GM12891 (cell line): ENCODE measurements at places on chromosomes 3 and 15.

GRCh38 chr15:77720655-77721054, 87.9 kb upstream of the LINGO1 start:
- DNase-seq, result no peak

- DNase-seq, result no peak
Observed at GRCh38 chr3:157237886-157238285, 77.9 kb upstream of the CCNL1 start.

DNA sequence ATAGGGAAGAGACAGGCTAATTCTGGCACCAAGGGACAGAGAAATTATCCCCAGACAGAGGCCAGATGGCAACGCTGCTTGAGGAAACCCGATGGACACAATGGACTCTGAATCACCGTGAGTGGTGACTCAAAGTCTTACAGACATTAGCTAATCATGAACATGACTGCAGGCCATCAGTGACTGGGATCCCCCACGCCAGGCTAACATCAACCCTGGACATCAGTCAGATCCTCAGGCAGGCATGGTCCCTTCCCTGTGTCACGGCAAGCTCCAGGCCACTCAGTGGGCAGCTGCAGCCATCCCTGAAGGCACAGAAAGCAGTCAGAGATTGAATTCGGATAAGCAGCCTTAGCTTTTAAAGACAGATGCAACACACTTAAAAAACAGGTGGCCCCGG, 23.8 kb upstream of the OXTR start:
- no peak for DNase-seq

GRCh38 chr15:38997841-38998240, 433.2 kb upstream of the RASGRP1 start:
- no peak for DNase-seq

GRCh38 chr3:154228561-154229216, 95.6 kb downstream of the DHX36 start:
- DNase-seq, result no peak

GRCh38 chr15:69388260-69388705, 25.9 kb upstream of the KIF23 start:
- DNase-seq, result no peak

- DNase-seq, result no peak
Observed at GRCh38 chr3:42746455-42747450, 26.3 kb downstream of the CCDC13 start.

GRCh38 chr15:33964665-33965040, 3.6 kb upstream of the CHRM5 start:
- no peak for DNase-seq

- DNase-seq, result no peak
Observed at GRCh38 chr15:69718916-69719315, 266.3 kb downstream of the RPLP1 start.

GRCh38 chr15:66138096-66138783, 115.3 kb downstream of the MEGF11 start:
- no peak for DNase-seq

DNA sequence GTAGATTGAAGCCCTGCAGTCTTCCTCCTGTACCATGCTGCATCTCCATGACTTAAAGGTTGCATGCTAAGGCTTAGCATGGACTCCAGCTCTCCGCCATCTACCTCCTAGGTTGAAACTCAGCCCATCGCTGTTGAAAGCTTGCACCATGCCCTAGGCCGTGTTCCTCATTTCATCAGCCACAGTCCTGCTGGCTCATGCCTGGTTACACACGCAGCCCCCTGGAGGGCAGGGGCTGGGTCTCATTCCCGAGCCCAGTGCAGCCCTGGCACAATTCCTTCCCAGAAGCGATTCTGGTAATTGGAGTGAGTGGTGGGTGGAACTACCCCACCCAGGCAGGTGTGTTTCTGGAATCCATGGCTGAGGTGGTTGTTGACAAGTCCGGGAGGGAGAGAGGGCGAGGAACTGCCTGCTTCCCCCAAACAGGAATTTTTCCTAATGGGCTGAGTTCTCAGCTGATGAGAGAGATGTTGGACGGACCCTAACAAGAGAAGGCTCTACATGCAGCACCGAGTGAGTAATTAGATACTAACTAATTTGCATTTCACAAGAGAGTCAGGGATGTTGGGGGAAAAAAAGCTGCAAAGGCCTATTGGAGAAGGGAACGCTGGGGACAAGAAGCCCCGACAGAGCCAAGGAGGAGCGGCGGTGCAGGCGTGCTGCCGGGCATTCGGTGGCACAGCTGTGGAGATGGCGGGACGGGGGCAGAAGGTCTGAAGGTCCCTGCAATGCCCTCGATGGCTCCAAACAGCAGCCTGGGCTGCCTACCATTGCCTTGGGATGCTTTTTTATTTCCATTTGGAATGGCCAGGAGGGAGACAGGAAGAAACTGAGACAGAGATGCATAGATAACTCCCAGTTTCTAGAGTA, 92.3 kb upstream of the TLE3 start:
- DNase-seq, result no peak

- no peak for DNase-seq
Observed at GRCh38 chr15:45906230-45906629, 271.4 kb downstream of the SQOR start.

DNA sequence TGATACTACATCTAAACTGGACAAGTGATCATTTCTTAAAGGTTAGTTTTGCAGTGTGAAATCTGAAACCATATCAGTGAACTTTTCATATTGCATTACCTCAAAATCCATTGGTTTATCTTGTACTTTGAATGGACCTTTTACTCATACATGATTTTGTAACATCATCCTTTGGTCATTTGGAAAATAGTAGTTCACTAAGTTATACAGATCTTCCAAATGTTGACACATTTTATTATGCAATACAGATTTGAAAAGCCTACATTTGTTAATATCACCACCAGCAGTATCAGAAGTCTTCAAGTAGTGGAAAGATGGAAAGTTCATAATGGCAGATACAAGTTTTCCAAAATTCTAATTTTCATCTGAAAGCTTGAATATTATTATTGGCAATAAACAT, 64.0 kb upstream of the CDV3 start:
- no peak for DNase-seq

DNA sequence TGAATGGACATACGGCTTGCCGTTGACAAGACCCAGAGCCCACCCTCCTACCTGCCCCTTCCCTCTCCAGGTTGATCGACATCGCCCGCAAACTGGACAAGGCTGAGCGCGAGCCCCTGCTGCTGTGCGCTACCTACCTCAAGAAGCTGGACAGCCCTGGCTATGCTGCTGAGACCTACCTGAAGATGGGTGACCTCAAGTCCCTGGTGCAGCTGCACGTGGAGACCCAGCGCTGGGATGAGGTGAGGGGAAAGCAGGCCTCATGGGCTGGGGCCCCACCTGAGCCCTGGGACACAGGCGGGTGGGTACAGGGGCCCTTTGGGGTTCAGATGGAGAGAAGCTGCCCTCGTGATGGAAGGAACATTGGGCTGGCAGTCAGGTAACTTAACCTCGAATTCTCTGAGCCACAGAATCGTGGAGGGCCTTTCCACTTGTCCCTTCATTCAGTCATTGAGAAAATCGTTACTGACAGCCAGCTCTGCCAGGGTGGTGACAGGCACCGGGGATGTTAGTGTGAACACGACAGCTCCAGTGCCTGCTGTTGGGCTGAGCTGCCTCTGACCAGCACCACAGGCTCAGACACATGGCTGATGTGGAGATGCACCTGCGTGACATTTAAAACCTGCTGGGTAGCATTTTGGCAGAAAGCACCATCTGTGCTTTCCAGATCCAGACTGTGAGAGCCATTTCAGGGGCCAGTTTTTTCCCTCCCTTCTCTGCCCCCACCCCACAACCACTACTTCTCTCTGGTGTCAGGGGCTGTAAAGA, 25.6 kb upstream of the RHO start:
- no peak for DNase-seq

DNA sequence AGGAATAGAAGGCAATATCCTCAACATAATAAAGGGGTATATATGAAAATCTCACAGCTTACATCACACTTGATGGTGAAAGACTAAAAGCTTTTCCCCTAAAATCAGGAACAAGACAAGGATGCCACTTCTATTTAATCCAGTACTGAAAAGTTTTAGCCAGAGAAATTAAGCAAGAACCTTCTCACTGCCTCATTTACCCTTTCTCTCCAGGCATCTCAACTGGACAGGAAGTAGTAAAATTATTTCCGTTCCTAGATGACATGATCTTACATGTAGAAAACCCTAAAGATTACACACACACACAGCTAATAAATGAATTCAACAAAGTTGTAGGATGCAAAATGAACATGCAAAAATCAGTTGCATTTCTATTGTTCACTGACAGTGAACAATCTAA, 11.2 kb downstream of the SCAP start:
- no peak for DNase-seq

DNA sequence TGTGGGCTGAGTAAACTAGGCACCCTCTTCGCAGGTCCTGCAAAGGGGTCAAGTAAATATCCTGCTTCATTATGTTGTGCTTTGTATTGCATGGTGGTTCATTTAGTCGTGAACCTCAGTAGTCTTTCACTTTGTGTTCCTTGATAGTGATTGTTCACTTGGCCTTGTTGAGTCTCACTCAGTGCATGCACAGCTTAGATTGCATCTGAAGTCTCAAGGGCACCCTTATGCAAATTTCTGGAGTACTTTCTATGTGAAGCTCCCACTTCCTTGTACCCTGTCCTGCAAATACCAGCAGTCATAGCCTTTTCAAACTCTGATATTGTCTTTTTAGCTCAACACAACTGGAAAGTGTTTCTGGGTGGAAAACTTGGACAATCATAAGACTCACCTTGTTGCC, 519.2 kb downstream of the NAALADL2 start:
- no peak for DNase-seq

GRCh38 chr3:30343861-30344260, 262.5 kb upstream of the TGFBR2 start:
- DNase-seq, result no peak

DNA sequence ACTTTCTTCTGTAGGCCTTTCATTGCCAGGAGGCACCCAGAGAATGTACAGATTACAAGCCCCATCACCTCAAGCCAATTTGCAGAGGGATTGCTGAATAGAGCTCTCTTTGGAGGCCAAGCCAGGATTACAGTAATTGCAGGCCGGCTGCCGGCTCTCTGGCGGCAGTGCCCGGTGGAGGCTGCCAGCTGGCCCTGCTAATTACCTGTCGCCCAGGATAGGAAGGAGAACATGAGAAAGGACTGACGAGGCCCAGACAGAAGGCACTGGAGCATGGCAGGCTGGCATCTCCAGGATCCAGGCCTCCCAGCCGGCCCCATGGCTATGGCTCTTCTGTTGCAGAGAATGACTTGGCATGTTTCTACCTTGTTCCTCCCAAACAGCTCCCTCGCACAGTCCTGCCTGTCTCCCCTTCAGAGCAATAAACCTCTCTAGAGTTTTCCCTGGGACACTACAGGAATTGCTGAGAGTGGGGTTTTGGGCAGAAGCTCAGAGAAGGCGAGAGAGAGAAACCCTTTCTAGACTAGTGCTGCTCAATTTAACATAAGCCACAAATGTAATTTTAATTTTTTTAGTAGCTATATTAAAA, 273.6 kb upstream of the PROK2 start:
- DNase-seq, result no peak

DNA sequence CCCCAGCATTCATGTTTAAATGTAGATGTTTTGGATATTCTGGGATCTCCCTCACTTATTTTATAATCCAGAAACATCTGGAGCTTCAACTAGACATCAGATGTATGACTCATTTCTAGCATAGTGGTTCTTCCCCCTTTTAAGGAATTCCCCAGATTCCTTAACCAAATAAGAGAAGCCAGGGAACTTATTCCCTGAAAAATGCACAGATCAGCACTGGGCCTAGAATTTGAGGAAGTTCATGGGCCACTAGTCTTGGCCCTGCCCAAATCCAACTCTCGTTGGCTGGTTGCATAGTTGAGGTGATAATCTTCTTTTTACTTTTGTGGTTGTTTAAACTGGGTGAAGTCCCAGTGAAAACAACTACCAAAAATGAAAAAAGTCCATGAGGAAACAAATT, 20.4 kb downstream of the RARRES1 start:
- DNase-seq, result no peak

GRCh38 chr15:58551084-58551763, 119.4 kb downstream of the LIPC start:
- DNase-seq, result no peak

- DNase-seq, result no peak
Observed at GRCh38 chr3:80643421-80643820, 875.6 kb upstream of the ROBO1 start.

- DNase-seq, result no peak
Observed at GRCh38 chr15:70190965-70191364, 93.2 kb upstream of the TLE3 start.

DNA sequence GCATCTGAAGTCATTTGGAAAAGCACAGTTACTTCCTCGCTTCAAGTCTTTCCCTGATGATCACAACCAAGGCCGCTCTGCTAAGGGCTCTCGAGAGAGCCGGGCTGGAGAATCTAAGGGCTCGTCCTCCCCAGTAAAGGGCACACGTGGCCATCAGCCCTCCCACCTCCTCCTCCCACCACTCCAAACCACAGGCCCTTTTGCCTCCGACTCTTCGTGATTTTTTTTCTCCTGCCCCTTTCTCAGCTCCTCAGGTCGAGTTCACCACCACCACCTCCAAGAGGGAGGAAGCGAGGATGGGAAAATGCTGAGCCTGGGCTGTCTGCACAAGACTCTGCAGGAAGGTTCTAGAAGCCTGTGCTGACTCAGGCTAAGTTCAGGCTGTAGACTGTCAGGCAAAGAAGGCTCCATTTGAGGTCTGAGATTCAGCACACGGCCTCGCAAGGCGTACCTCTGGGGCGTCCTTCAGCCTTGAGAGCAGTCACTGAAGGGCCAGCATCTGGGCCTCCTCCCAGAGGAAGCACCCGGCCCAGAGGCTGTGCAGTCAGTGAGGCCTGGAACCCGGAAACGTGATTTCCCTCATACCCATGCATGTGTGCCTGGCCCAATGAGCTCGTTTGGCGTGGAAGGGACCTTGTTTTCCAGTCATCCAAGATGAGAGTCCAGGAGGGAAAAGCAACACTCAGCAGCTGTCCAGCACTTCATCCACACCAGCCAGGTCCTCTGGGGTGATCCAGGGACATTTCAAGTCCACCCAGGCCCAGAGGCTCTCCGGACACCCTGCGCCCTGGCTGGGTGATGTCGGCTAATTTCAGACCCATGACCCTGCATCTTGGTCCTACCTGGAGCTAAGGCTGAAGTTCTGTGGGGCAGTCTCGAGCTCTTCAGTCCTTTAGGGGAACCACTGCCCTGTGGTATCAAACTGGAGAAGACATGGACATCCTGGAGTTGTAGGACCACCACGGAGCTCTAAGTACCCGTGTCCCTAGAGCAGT, 196.8 kb downstream of the XXYLT1 start:
- no peak for DNase-seq

DNA sequence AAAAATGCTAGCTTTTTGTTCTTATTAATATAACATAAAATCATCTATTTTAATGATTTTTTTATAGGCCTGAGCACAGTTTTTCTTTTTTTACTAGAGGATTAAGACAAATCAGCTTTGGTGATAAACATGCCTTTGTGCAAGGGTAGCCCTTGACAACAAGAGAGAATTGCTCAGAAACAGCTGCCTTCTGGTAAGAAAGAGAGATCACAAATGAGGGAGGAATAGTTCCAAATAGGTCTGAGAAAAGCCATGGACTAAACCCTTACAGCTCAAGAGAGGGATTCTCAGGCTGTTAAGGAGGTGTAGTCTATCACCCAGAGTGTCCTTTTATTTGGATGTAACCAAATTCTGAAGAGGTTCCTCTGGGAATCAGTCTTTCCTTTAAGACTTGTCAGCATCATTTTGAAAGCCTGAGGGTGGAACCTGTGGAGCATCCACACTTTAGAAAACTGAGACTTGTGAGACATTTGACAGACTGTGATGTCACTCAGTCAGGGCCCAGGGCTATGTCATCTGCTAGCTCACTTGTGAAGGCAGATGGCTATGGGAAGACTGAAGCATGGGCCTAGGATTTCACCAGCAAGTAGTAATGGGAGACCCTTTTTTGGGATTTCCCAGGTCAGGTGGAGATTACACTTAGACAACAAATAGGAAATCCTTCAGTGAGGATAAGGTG, 102.9 kb upstream of the KCNAB1 start:
- no peak for DNase-seq
